Stimulated activated CD4-positive, alpha-beta T cell treated with anti-CD3 and anti-CD28 coated beads, Interleukin-2, amount 100 ng/mL, for 24 hours (primary cell): ENCODE measurements at places on chromosomes 3 and 15.

DNA sequence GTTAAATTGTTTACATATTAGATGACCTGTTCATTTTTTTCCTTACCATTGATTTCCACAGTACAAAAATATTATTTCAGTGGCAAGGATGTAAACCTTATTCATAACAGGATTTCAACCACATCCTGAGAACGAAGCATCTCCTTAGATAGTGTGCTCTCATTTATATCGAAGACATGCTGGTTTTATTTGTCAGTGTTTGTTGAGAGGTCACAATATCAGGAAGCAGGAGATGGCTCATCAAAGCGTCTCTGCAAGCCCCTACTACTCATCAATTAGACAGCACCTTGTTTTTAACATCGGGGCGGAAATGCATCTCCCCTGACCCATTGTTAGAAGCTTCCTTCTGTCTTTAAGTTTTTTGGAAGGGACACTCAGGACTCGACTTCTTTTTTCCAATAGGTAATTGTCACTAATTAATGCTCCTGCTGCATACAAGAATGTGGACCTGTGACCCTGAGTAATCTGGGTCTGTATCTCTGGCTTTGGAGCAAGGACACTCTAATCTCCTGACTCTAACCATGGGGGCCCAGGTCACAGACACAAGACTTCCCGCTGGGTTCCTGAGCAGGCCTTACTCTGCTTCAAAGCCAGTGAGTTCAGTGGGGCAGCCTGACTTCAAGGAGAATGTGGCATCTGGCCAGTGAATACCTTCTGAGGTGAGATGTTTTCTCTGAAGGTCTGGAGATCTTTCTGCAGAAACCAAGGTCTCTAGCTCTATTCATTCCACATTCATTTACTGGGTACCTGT, 50.3 kb downstream of the MECOM start:
- no peak for DNase-seq

GRCh38 chr3:171747223-171747920, 62.9 kb downstream of the PLD1 start:
- no peak for DNase-seq

GRCh38 chr3:66789580-66790237, 208.4 kb upstream of the KBTBD8 start:
- no peak for DNase-seq

DNA sequence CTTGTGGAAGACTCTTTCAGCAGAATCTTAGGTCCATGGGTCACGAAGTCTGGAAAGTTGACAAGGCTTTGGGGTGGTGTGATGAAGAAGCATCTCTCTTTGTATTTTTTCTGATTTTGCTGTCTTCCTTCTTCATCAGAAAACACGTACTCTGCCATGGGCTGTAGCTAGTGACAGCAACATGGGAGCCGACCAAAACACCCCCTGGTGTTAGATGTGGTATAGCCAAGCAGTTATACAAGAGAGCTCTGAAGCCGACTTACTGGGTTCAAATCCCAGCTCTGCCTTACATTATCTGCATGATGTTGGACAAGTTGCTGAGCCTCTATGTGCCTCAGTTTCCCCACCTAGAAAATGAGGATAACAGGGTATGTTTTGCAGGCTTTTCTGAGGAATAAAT, 32.9 kb upstream of the LYZL4 start:
- DNase-seq = no peak

- no peak for DNase-seq
These were observed 14.0 kb downstream of the PBRM1 start for GRCh38 chr3:52671676-52672075.
